ENCODE measurements at places on chromosomes 4 and X.

- DNase-seq: no peak
Observed at GRCh38 chr4:3485011-3485791, 22.1 kb downstream of the DOK7 start.

GRCh38 chr4:106695501-106696262 is 327.1 kb upstream of the GIMD1 start:
- DNase-seq: no peak

DNA sequence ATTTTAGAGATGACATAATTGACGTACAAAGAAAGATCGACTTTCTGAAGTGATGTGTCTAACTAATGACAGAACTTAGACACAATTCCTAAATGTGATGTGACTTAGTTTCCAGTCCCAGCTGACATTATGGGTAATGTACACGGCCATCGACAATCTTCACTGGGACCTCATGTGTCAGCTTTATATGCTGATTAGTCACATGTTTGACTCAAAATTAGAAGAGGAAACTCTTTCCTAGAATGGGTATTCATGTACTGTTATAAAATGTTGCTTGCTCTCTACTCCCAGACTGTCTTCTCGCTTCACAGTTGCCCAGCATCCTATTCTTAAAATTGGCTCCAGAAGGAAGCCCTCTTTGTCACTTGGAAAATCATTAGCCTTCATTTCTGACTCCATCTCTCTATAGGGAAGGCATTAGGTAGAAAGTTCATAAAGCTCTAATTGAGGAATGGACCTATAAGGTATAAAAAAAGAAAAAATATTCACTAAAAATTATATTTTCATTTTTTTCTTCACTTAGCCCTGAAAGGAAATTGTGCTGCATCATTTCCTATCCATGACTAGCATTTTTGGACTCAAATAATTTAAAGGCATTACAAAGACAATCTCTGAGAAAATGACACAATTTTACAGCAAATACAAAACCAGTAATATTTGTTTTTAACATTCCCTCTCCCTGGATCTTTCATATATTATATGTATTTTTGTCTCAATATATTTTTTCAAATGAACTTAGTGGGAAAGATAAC is 554.6 kb downstream of the INPP4B start:
- DNase-seq: no peak

- no peak for DNase-seq
Observed at GRCh38 chr4:2362266-2363055, 56.0 kb downstream of the ZFYVE28 start.

DNA sequence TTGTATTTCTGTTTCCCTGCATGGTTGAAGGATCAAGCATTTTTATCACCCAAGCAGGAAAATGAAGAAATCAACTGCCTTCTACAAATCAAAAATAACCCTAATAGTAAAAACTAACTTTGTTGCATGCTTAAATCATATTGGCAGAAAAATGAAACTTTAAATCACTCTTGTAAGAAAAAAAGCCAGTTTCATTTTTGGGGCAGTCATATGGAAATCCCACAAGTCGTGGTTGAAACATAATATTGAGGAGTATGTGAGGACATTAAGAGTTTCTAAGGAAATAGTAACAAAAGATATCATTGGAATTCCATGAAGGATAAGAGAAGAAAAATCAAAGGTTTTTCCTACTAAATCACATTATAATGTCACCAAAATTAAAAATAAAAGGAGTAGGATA is 8.4 kb downstream of the TEC start:
- DNase-seq: no peak

DNA sequence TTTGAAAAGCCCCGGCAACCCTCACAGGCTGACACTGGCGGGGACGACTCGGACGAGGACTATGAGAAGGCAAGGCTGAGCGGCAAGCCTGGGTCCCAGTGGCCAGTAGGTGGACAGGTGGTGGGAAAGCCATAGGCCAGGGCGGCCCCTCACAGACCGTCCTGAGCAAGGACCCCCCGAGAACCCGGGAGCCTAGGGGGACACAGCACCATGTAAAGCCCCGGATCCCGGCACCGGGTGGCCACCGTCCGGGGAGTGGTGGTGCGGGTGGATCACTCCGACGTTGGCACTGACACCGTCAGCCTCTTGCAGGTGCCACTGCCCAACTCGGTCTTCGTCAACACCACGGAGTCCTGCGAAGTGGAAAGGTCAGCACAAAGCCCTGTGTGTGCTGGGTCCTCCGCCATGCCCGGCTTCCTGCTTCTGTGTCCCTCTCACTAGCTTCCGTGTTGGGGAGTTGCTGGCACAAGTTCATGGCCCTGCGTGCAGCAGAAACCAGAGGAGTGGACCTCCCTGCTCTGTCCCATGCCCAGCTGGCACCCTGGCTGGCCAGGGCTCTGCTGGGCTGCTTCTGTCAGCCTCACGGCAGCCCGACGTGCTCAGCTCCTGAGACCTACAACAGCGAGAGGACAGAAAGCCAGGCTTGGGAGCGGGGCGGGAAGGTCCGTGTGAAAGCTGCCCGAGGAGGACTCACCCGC is 11.9 kb upstream of the ADD1 start:
- no peak for DNase-seq

Measured in CD4-positive, alpha-beta T cell treated with Interleukin-10 for 1 hour (primary cell).